Stimulated activated CD4-positive, alpha-beta T cell treated with anti-CD3 and anti-CD28 coated beads, Interleukin-4, amount 100 ng/mL, for 48 hours (primary cell): ENCODE measurements at places on chromosomes 2 and 18.

- DNase-seq = no peak
Observed at GRCh38 chr18:48942554-48943261, 8.1 kb downstream of the SMAD7 start.

DNA sequence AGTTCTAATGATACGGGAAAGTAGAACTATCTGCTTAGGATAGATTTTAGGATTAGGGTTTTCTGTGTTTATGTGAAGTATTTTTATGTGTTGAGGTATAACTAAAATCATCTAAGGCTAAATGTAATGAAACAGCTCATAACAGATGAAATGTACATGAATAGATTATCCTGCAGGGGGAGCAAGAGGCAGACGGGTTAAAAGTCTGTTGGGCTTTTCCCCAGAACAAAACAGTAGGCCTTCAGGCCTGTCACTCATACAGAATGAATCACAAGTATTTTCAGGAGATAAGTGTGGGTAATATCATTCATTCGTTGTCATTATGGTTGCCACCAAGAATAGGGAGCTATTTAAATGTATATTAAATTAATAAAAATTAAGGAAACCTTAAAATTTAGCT is 107.9 kb upstream of the IL1R2 start:
- DNase-seq = no peak

- no peak for DNase-seq
Observed at GRCh38 chr2:215949991-215950404, 63.4 kb downstream of the MREG start.

GRCh38 chr18:35049111-35050027 is 8.2 kb downstream of the MAPRE2 start:
- DNase-seq = no peak

- no peak for DNase-seq
Observed at GRCh38 chr18:22186484-22186971, 17.1 kb downstream of the GATA6 start.

GRCh38 chr18:68623342-68623741 is 91.6 kb downstream of the TMX3 start:
- DNase-seq = peak; percentile 2

GRCh38 chr2:157315901-157316300 is 9.7 kb downstream of the ERMN start:
- no peak for DNase-seq

GRCh38 chr2:22596306-22596705 is 788.7 kb upstream of the KLHL29 start:
- no peak for DNase-seq

- DNase-seq = no peak
Observed at GRCh38 chr2:201999279-201999678, 34.4 kb upstream of the FZD7 start.

GRCh38 chr18:26405190-26405801 is 143.1 kb downstream of the KCTD1 start:
- DNase-seq = no peak

- no peak for DNase-seq
Observed at GRCh38 chr2:83068714-83069113, 1390.4 kb downstream of the SUCLG1 start.

GRCh38 chr2:201882353-201883090 is 76.2 kb downstream of the CDK15 start:
- DNase-seq = no peak

GRCh38 chr2:1846046-1847015 is 102.0 kb upstream of the PXDN start:
- DNase-seq = no peak

GRCh38 chr2:152564754-152565551 is 152.3 kb downstream of the PRPF40A start:
- no peak for DNase-seq

- DNase-seq = no peak
Observed at GRCh38 chr2:144501627-144502026, 18.3 kb downstream of the ZEB2 start.

DNA sequence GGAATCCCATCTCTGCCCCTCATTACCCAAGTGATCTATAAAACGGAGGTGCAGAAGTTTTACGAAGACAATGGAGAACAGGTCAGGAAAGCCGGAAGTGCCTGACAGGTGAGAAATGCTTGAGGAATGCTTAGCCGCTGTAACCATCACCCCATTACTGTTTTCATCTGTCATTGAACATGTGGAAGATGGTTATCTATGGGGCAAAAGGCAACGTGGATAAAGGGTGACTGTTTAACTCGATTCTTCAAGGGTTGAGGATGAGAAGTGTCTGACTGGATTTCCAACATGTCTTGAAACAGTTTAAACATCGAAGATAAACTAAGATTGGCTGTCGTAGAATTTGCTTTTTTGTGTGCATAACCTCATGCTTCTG is 17.3 kb downstream of the HK2 start:
- no peak for DNase-seq

DNA sequence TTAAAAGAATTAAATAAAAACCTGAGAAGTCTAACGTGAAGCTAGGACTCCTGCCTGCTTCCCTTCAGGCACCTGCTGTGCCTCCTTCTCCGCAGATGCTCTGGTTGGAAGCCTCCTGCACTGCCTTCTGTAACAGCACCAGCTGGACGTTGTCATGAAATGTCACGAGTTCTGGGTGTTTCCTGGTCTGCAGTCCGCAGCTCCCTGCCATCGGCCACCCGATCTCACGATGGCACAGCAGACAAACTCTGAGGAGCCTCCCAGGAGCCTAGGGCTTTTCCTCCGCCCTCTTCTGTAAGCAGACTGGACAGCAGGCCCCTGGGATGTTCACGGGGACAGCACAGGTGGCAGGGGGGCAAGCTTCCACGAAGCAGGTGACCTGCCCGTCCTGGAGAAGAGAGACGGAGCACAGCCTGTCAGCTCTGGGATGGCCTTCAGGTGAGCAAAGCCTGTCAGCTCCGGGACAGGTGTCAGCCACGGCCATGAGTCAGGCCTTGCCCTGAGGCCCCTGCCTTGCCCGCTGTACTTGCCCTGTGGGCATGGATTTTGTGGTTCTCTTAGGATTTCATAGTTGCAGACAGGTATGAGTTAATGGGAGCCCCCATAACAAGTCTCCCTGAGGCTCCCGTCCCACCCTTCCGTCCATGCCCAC is 110.3 kb downstream of the PXDN start:
- no peak for DNase-seq

DNA sequence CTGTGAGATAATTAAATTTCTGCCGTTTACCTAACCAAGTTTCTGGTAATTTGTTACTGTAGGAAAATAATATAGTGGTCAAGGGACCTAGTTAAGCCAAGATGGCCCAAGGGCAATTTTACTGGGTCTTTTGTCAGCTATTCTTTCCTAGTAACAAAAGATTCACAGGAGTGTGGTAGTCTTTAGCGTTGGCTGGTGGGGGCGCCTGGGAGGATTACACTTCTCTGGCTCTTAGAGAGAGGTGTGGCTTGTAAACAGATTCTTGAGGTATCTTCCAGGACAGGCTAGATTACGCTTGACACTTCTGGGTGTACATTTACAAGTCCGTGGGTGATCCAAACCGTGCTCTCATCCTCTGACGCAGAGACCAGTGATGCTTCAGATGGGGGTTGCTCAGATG is 3.3 kb upstream of the ACOXL start:
- DNase-seq = no peak

DNA sequence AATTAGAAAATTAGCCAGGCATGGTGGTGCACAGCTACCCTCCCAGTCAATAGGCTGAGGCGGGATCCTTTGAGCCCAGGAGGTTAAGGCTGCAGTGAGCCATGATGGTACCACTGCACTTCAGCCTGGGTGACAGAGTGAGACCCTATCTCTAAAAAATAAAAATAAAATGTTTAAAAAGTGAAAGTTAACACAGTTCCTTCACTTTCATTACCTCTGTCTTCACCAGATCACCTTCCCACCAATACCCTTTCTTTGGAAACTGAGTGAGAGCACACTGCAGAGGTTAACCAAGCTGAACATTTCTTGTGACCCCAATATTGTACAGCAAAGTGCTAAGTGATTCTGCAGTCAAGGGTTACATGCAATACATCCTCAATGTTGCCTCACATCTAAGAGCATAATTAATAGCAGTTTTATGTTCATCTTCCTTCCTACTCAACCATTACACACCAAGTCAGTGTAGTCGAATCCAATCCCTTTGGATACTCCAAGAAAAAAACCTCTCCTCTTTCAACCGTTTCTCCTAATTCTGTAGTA is 1.7 kb downstream of the L3MBTL4 start:
- no peak for DNase-seq

DNA sequence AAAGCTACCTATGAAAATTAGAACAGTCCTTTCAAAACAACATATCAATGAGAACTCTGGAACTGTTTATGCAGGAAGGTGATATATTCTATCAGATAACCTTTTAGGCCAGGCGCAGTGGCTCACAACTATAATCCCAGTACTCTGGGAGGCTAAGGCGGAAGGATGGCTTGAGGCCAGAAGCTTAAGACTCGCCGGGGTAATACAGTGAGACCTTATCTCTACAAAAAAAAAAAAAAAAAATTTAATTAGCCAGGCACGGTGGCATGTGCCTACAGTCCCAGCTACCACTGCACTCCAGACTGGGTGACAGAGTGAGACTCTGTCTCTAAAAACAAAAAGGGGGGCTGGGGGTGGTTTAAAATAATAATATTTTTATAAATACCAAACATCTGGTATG is 77.9 kb downstream of the OSBPL1A start:
- no peak for DNase-seq

GRCh38 chr2:239806758-239807434 is 218.2 kb downstream of the NDUFA10 start:
- no peak for DNase-seq

DNA sequence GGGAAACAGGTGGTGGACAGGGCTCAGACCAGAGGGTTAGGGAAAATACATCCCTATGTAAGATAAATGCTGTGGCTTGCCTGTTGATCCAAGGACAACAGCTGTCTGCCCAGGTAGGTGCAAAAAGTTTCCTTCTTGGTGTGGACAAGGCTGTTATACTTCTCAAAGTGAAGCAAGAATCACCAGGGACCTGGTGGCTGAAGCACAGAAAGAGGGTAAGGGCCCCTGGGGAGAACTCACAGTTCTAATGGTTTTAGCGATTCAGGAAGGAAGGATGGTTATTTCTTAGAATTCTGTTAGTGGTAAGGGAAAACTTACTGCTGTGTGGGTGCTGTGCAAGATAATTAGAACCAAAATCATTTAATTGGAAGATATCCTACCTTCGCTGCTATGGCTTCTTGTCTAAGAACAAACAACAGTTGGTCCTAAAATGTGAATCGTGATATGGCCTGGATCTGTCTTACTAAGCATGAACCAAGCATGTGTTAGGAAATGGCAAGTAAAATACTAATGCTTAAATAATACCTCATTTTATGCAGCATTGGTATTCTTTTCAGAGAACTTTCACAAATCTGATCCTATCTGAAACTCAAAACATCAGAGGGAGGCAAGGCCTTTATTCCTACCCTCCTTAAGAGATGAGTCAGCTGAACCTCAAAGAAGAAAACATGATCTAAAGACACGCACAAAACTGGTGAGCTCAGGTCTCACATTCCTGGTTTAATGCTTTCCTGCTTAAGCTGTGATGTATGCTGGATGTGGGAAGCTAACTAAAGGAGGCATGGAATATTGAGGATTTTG is 159.2 kb upstream of the THUMPD2 start:
- DNase-seq = no peak

DNA sequence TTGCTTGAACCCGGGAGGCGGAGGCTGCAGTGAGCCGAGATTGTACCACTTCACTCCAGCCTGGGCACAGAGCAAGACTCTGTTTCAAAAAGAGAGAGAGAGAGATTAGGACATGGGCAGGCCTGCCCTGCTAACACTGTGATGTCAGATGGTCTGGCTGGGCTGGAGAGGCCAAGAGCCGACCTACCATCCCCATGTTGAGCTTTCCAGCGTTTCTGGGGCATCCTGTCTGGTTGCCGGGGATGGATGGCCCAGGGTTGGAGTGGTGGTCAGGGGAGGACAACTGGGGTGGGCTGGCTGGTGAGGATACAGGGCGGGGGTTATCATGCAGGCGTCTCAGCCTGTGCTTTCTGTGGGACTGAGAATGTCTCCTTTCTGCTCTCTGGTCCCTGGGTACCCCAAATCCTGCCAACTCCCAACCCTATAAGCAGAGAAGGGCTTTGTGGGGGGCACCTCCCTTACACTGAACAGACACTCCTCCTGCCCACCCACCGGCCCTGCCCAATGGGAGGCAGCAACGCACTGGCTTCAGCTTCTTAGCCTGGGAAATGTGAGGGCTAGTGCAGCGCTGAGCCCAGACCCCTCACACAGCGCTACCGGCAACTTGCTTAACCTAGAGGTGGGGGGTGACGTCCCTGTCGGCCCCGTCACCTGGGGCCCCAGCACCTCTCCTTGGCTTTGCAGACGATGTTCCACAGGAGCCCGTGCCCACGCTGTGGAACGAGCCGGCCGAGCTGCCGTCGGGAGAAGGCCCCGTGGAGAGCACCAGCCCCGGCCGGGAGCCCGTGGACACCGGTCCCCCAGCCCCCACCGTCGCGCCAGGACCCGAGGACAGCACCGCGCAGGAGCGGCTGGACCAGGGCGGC is 5.4 kb downstream of the SNORC start:
- DNase-seq = no peak

- DNase-seq = no peak
Observed at GRCh38 chr18:23397907-23398306, 55.2 kb upstream of the RIOK3 start.

DNA sequence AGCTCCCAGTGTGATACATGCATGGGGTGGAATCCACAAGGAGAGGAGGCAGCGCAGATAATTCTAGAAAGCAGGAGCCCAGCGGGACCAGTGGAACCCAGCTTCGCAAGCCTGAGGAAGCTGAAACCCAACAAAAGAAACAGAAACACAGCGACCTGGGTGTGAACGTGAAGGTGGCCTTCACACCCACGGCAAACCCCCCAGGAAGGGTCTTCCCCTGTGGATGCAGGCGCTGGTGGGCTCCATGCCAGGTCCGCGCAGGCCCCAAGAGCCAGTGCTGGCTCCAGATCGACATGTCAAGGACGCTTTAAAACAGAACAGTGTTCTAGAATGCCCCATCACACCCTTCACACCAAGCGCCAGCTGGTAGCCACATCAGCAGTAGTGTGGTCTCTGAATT is 22.1 kb downstream of the KIF1A start:
- DNase-seq = no peak

DNA sequence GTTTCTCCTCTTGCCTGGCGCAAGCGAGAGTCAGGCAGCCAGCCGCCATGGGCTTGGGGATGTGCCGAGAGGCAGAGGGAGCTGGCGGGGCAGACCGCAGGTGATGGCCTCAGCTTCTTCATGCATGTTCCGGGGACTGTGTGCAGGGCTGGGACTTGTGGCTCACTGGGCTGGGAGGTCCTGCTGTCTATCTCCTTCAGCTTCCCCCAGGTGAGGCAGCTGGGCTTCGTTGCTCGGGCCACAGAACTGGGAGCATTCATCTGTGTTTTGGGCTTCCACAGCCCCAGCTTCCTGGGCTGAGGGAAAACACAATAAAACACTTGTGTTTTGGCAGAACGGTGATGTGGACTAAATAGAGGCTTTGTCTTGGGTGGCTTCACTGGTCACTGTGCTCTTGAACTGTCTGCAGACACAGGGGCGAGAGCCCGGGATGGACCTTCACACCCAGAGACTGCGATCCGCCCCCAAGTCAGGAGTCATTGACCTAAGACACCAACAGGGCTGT is 93.5 kb downstream of the DYSF start:
- DNase-seq = no peak
